ENCODE measurements at places on chromosomes 5 and 9. TPM values are rescaled to one million over a fixed set of nuclear protein-coding genes. Genes with fewer than 3 reads are reported as not detected.

The FBXO10 gene
- 2.9 TPM for total RNA-seq

DNA sequence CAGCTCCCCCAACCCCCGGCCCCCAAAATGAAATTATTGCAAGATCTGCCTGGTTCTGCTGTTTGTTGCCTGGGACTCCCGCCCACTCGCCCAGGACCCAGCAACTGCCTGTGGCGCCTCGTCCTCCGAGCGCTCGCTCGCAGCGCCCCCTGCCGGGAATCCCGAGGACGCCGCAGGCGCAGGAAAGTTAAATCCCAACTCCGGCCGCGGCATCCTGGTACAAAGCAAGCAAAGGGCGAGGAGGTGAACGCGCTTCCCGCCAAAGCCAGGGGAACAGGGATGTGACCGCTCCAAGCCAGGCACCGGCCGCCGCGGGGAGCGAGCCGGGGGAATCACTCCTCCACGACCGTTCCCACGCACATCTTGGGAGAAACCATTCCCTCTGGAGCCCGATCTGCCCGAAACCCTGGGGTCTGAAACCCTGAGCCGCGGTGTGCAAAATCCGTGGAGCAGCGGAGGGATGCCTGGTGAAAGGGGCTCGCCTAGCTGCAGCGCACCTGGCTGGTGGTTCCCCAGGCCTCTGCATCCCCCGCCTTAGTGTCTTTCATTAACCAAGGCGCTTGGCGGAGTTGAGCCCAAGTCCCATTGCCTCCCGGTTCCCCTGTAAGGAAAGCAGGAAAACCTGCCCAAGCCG, 1.3 kb downstream of the SEMA5A start:
- H3K4me1 ChIP-seq = peaks cover 27% of the 10 kb centered on the region
- DNase-seq = peak; percentile 93
- no peaks in the 10 kb centered on the region for H3K27me3 ChIP-seq

DNA sequence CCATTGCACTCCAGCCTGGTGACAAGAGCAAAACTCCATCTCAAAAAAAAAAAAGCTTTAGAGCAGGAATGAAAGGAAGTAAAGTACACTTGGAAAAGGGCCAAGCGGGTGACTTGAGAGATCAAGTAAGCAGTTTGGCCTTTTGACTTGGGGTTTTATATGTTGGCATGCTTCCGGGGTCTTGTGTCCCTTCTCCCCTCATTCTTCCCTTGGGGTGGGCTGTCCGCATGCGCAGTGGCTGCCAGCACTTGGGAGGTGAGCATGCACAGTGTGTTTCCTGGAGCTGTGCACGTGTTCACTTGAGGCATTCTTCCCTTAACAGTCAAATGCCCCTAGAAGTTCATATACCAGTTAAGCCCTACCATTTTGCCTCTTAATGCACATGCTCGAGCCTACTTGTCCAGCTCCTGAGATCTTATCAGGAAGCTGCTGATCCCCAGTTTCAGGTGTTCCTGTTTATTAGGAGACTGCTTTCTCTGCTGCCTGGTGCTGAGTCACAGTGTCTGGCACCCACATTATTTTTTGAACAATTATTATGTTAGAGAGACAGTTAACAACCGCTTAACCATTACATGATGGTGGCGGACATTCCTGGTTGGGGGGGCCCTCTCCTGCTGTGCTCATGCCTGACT, 32.6 kb upstream of the PRRC2B start:
- H3K27ac ChIP-seq = no peak overlapping the region
- no peaks in the 10 kb centered on the region for H3K36me3 ChIP-seq
- no peaks in the 10 kb centered on the region for H3K27me3 ChIP-seq
- no peak for DNase-seq
- no peaks in the 10 kb centered on the region for H3K4me1 ChIP-seq

DNA sequence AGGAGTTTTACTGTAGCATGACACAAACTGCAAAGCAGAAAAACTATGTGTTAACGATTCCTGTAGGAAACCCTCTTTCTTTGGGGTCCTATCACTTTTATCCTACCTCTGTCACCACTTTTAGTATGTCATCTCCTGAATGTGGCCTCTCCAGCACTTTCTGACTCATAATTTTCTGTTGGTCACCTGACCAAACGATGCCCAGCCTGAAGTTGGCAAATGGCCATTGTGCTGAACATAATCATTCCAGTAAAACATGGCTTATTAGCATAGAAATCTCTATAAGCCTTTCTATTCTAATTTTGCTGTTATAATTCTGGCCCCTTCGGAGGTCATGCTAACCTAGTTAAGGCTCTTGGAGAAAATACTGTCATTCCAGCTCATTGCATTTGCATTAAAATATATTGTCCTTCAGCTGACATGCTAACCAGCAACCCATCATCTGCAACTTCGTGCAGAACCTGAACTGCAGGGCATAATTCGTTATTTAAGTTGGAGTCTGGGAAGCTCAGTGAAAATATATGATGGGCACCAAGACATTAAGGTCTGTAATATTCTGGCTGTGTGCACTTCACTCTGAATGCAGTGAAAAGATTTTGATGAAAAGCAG, 140.3 kb downstream of the NMUR2 start:
- H3K27me3 ChIP-seq = no peaks in the 10 kb centered on the region
- H3K4me1 ChIP-seq = no peaks in the 10 kb centered on the region
- H3K27ac ChIP-seq = no peak overlapping the region
- DNase-seq = no peak

GRCh38 chr9:79134654-79135053, 437.1 kb upstream of the TLE4 start:
- H3K27ac ChIP-seq = no peak overlapping the region
- DNase-seq = peak; percentile 21
- no peaks in the 10 kb centered on the region for H3K27me3 ChIP-seq
- no peaks in the 10 kb centered on the region for H3K36me3 ChIP-seq

DNA sequence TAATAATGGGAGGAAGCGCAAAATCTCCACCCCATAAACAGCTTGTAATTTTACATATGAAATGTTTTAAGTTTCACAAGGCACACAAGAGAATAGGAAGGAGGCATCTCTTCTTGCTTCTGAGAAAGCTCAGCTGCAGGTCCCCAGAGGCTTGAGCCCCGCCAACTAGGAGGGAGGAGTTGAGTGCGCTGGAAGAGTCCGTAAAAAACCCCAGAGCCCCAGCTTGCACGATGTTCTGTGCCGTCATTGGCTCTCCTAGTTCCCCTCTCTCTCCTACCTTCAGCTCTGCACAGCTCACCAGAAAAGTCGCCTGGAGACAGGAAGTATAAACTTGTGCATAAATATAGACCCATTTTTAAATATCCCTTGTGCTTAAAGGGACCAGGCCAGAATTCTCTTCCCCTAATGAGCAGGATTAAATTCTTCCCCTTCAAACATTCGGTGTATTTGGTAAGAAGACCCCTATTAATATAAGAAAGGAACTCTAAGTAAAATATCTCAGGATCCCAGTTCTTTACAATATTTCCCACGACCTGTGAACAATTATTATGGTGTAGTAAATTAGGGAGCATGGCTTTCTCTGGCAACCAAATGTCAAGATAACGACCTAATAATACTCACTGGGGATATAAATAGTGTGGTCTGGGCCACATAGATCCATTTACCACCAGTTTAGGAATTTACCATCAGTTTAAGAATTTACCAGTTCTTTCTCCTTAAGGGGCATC, 13.7 kb downstream of the GLRX start:
- peaks cover 29% of the 10 kb centered on the region for H3K4me1 ChIP-seq
- no peaks in the 10 kb centered on the region for H3K27me3 ChIP-seq
- H3K4me3 ChIP-seq = peak overlapping the region; percentile 19
- peaks cover 17% of the 10 kb centered on the region for H3K36me3 ChIP-seq
- peak; percentile 88 for DNase-seq

DNA sequence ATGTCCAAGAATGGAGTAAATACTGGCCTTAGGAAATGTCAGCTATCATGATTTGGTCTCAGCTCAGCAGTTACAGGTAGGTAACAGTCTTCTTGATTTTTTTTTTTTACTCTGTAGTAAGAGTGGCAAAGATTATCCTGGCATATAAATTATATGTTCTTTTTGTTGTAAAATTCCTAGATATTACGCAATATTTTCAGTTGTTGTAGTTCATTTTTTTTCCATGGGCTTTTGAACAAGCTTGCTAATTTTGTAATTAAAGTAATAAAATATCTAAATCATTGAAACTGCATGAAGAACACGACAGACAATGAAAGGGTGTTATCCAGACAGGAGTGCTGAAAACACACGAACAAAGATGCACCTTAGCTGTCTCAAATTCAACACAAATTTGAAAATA, 249.4 kb downstream of the PRDM9 start:
- no peaks in the 10 kb centered on the region for H3K36me3 ChIP-seq
- H3K27ac ChIP-seq = no peak overlapping the region
- H3K4me1 ChIP-seq = no peaks in the 10 kb centered on the region
- H3K4me3 ChIP-seq = no peak overlapping the region

- H3K4me3 ChIP-seq = no peak overlapping the region
- no peak overlapping the region for H3K27ac ChIP-seq
- no peak for DNase-seq
- no peaks in the 10 kb centered on the region for H3K4me1 ChIP-seq
Measured at GRCh38 chr5:33238826-33239695, 201.7 kb upstream of the TARS1 start.

DNA sequence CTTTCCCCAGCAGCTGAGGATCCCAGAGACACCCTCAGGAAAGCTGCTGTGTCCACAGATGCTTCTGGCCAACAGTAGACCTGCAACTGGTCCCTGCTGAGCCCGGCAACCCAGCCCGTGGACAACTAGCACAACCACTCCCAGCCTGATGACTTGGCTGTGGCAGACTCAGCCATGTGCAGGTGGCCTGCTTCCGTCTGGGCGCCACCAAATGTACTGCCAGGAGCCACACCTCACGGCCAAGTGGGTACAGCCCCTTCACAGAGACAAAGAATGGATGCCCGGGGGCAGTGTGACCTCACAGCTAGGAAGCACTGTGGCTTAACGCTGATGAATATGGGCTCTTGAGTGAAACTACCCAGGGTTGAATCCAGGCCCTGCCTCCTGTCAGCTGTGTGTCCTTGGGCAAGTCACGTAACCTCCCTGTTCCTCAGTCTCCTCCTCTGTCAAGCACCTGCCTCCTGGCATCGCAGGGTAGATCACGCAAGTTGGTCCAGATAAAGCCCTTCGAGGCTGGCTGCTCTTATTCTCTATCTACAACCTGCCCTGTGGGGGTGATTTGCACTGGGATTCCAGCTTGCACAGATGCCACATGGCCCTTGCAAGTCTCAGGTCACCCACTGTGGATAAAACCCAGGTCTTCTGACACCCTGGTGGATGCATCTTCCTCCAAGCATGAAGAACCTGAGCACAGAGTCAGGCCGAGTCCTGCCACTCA, 225.0 kb downstream of the PBX3 start:
- no peaks in the 10 kb centered on the region for H3K27me3 ChIP-seq
- H3K4me3 ChIP-seq = no peak overlapping the region
- H3K36me3 ChIP-seq = no peaks in the 10 kb centered on the region
- H3K4me1 ChIP-seq = no peaks in the 10 kb centered on the region
- DNase-seq = no peak

DNA sequence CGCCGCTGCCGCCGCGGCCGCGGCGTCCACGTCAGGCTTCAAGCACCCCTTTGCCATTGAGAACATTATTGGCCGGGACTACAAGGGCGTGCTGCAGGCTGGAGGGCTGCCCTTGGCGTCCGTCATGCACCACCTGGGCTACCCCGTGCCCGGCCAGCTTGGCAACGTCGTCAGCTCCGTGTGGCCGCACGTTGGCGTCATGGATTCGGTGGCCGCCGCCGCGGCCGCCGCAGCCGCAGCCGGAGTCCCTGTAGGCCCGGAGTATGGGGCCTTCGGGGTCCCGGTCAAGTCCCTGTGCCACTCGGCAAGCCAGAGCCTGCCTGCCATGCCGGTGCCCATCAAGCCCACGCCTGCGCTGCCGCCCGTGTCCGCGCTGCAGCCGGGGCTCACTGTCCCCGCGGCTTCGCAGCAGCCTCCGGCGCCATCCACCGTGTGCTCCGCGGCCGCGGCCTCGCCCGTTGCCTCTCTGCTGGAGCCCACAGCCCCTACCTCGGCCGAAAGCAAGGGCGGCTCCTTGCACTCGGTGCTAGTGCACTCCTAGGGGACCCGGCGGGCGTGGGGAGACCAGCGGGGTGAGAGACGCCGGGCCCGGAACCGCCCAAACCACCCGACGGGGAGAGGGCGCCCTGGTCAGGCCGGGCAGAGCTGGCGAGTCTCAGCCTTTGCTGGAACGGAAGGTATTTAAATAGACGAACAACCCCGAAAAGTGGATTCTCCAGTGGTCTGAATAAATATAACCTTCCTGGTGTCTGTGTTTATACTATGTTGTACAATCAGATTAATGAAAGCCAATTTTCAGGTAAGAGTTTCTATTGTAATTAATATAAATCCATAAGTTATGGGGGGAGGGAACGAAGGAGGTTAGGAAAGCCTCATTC, 1.2 kb downstream of the FOXB2 start:
- H3K4me1 ChIP-seq = no peaks in the 10 kb centered on the region
- no peaks in the 10 kb centered on the region for H3K36me3 ChIP-seq
- H3K27ac ChIP-seq = no peak overlapping the region
- H3K27me3 ChIP-seq = peaks cover 85% of the 10 kb centered on the region

All from GM23248 (cell line).